ENCODE measurements at places on chromosomes 2 and 18.

GRCh38 chr18:47118981-47119380 lies 31.3 kb downstream of the HDHD2 start:
- no peak for DNase-seq

GRCh38 chr2:181876614-181877063 lies 14.9 kb upstream of the ITPRID2 start:
- no peak for DNase-seq

GRCh38 chr2:120227111-120227991 lies 4.2 kb upstream of the TMEM185B start:
- no peak for DNase-seq

- no peak for DNase-seq
Observed at GRCh38 chr2:15866563-15867193, 73.7 kb upstream of the MYCN start.

GRCh38 chr2:137826373-137827372 lies 137.6 kb upstream of the HNMT start:
- DNase-seq, result no peak

- no peak for DNase-seq
Observed at GRCh38 chr2:223526106-223526505, 76.1 kb downstream of the SCG2 start.

DNA sequence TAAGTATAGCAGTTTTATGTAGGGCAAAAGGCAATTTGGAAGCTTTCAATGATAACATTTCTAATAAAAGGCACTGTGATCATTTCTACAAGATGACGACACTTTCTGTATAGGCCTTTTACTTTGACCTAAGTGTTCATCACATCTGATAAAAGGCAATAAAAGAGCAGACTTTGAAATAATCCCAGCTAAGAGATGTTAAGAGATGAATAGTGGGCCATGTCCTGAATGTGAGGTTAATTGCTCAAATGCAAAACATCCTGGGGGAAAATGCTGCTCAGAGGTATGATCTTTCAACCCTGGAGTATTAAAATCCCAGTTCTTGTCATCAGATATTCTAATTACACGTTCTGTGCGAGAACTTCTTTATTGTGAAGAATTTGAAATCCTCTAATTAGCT lies 677.6 kb downstream of the SOCS6 start:
- DNase-seq, result no peak

- DNase-seq, result no peak
Observed at GRCh38 chr2:190819840-190820301, 60.8 kb upstream of the GLS start.

All from D341Med (cell line).